ENCODE measurements at places on chromosomes 2 and 18.

DNA sequence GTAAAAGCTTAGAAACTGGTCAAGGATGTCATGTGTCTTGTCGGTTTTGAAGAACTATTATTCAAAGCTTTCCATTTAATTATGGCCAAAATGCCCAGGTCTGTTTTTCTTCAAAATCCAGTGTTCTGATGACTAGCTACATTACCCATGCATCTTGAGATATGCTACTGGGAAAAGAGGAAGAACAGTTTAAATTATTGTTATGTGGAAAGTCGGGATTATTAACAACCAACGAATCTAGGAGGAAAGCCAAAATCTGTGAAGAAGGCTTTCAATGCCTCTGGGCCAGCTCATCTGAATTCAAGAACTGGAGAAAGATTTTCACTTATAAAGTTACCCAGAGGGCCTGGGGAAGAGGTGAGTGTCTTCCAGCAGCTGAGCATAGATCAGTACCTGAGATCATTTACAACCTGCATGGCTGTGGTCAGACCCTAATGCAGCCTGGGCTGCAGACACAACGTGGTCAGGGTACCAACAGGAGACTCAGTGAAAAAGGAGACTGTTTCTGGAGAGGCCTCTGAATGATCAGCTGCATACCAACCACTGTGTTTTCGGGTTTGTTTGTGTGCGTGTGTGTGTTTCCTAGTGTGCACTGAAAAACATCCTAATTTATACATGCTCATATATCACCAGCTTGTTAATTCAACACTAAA is 308.5 kb downstream of the NRXN1 start:
- no peak for DNase-seq

- no peak for DNase-seq
These were observed 176.9 kb downstream of the KCNH7 start for GRCh38 chr2:162661618-162662017.

- DNase-seq = no peak
These were observed 86.4 kb upstream of the RBBP8 start for GRCh38 chr18:22846697-22847096.

DNA sequence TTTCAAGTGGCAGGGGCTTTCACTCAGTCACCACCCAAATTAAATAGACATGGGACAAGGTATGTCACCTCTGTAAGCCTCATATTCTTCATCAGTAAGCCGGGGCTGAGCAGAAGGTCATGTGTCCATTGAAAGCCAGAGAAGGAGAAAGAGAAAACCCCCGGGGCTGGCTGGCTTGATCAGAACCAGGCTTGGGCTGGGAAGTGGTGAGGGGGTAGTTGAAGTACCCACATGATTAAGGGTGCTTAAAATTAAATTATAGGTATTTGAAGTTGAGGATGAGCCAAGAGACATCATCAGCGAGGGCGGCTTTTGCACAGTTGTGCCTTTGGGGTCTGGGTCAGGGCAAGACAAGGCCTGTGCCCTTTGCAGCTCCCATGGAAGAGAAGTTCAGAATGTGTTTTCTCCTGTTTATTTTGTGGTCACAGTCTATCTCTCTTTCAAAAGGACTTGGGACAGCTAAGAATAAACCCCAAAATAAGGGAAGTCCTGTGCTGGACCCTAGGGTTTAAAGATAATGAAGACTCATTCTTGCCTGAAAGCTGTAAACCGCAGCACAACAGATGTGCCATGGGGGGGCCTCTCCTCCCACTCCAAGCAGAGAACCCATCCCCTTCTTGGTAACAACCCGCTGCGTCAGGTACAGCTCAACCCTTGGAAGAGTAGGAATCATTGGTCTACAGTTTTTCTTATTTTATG is 10.7 kb downstream of the DBI start:
- no peak for DNase-seq

GRCh38 chr2:218295029-218295428 is 2.7 kb upstream of the TMBIM1 start:
- DNase-seq = no peak

- DNase-seq = peak; percentile 34
These were observed at the start of gene SEMA4C for GRCh38 chr2:96869822-96870625. SEMA4C (minus strand) TSS chr2:96870080; CDS start chr2:96867886, 2,194 bp downstream.

DNA sequence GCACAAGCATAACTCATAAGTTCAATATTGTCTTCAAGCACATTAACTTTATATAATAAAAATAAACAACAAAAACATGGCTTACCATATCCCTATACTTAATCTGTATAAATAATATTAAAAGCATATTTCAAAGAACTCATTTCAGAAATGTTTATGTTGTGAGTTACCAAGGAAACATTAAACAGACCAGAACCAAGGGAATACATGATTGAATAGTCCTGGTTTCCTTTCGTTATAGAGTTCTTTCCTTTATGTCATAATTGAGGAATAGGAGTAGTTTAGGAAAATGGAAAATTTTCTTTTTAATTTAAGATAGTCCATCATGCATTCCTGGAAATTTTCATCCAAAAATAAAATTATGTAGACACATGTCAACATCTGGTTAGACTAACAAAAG is 343.0 kb downstream of the ERBB4 start:
- DNase-seq = no peak

GRCh38 chr2:121059651-121060649 is 225.1 kb downstream of the TFCP2L1 start:
- no peak for DNase-seq

GRCh38 chr2:209526561-209526960 is 102.7 kb downstream of the MAP2 start:
- no peak for DNase-seq

- DNase-seq = no peak
These were observed 5.3 kb downstream of the MAP4K3 start for GRCh38 chr2:39431592-39432316.

DNA sequence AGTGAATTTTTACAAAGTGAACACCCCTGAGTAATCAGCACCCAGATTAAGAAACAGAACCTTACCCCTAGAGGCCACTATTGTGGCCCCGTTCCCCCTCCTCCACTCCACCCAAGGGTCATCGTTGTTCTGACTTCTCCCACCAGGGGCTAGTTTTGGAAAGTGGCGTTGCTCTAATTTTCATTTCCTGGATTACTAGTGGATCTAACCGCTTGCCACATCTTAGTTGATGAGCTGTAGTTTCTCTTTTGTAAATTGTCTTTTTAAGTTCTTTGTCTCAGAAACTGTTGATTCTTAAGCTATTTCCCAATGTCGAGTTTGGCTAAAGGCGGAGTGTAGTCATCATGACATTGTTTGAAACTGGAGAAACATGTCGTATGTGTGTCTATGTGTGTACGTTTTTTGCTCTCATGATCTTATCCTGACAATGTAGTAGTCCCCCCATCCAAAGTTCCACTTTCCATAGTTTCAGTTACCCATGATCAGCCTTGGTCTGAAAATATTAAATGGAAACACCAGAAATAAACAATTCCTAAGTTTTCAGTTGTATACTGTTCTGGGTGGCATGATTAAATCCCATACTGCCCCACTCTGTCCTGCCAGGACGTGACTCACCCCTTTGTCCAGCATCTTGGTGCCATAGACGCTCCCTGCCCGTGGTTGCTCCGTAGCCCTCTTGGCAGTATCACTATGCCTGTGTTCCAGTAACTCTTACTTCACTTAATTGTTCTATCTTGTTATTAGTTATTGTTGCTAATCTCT is 71.0 kb upstream of the SP3 start:
- DNase-seq = no peak

DNA sequence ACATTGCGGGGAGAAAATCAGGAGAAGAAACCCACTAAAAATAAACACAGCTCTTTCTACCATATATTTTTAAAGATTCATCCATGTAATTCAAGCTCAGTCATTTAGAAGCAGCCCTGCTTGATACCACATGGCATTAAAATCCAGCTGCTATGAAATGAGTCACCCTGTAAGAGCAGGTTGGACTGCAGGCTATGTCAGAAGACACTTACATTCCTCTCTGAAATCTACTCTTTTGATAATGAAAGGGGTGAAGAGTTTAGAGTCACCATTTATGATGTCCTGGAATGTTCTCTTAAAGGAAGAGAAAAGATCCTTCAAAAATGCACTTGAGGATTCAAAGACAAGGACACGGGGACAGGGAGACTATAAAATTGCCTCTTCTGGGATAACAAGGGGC is 100.6 kb upstream of the APCDD1 start:
- DNase-seq = no peak

GRCh38 chr2:56231361-56231760 is 47.6 kb downstream of the CCDC85A start:
- DNase-seq = no peak

DNA sequence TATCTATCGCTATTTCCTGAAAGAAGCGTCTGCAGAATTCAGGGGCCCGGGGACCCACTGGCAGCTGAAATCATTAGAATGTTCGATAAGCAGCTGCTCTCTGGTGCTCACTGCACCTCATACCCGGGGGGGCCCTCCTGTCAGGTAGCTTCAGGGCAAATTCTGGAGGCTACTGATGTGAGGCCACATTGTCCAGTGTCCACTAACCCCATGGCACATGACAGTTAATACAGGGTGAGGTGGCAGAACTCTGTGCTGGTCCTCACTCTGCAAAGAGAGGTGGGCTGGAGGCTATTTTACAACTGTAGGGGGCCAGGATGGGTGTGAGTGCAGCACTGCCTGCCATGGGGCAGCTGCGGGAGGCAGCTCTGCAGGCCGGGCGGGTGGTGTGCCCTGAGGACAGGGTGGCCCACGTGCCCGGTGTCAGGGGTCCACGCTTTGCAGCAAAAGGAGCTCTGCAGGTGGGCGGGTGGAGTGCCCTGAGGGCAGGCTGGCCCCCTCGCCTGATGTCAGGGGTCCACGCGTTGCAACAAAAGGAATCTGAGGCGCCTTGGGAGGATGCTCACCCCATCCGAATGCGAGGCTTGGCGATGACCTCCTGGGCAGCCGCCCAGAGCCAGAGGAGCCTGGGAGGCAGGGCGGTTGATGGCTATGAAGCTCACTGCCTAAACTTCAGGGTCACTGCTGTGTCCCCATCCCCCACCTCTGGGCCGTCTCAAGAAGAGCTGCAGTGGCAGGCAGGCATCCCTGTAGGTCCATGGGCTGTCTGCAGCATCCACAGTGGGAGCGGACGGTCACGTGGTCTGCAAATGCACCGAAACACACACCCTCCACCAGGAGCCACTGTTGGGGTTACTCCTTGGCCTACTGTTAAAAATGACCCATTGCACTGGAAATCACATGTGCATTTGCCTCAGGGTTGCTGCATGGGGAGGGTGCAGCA is 207.0 kb upstream of the SALL3 start:
- no peak for DNase-seq

DNA sequence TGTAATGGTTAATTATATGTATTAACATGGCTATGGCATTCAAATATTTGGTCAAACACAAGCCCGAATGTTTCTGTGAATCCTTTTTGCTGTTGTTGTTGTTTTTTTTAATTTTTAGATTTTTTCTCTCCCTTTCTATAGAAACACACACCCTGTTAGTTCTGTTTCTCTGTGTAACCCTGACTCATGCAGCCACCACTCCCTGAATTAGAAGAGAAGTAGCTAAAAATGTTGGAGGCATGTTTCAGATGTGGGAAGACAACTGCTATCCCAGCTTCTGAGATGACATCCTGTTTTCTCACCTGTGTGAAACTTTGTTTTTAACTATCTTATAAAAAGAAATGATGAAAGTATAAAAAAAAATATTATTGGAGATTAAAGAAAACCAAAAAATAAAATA is 219.6 kb upstream of the RGPD4 start:
- no peak for DNase-seq

- DNase-seq = no peak
These were observed 112.9 kb upstream of the GYPC start for GRCh38 chr2:126543081-126543480.

GRCh38 chr2:25378731-25379490 is 37.2 kb upstream of the DNMT3A start:
- DNase-seq = no peak

DNA sequence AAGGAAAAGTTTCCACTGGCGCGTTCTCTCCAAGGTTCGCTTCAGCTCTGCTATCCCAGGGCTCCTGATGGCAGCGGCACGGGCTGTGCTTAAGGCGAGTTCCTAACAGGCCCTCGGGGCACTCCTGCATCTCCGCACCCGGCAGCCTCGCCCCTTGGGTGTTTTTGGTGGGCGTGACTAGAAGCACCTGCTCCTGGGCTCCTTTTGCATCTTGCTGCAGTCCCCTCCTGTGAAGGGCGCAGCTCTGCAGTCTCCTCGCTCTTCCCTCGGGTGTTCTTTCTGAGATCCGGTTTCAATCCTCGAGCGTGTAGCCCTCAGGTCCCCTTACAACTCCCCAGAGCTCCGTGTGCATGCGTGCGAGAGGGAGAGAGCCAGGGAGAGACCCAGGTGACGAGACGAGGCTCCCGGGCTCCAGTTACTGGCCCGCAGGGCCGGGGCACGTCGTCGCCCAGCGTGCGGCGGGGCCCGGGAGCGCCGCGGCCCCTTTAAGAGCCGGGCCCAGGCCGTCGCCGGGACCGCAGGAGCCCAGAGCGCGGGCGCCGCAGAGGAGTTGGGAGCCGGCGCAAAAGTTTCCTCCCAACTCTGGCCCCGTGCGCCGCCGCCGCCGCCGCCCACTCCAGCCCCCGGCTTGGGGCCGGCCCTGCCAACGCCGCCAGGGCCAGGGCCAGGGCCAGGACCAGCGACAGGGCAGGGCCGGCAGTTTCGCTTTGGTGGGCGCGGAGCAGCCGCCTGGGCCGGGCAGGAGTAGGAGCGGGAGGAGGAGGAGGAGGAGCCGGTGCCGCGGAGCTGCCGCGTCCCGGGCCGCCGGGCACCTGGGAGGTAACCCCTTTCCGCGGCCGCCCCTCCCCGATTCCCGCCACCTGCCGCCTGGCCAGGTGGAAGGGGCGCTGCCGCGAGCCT is at the start of gene PARD3B:
Gene PARD3B (plus strand): TSS at position 515 of the 900 bp plus-strand sequence. CDS start 525 bp downstream, outside the sequence.
- DNase-seq = peak; percentile 48

DNA sequence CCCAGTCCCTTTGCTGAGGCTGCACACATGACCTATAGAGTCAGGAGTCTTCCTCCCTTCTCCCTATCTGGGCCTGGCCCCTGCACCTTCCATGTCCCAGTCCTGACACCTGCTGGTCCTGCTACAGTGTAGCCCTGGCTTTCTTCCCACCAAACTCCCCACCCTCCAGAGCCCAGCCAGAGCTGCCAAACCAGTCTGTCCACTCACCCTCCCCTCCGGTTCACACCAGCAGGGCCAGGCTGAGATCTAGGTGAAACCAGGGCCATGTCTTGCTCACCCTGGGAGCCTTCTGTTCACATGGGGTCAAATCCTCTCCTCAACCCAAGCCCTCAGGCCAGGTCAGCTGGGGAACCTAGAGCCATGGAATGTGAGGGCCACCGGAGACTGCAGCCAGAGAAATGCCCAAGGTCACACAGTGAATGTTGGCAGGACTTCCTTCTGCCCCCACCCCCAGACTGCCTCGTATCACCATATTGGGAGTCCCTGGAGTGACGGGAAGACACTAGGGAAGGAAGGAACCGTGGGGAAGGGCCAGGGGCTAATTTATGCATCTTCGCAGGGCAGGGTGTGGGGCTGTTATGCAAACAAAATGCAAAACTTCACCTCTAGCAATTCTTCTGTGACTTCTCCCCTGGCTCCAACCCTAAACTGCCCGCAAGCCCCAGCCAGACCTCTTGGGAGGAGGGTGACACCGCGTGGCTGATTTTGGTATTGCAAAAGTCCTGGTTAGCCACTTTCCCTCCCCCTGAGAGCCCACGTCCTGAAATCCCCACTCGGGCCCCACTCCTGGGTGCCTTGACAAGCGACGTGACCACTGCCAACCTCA is 14.6 kb downstream of the TNS1 start:
- DNase-seq = peak; percentile 83

- no peak for DNase-seq
These were observed 95.4 kb downstream of the MTA3 start for GRCh38 chr2:42663828-42664227.

- no peak for DNase-seq
These were observed 45.6 kb upstream of the SLC1A4 start for GRCh38 chr2:64943387-64944150.
